ENCODE measurements at places on chromosomes 11 and 22.

DNA sequence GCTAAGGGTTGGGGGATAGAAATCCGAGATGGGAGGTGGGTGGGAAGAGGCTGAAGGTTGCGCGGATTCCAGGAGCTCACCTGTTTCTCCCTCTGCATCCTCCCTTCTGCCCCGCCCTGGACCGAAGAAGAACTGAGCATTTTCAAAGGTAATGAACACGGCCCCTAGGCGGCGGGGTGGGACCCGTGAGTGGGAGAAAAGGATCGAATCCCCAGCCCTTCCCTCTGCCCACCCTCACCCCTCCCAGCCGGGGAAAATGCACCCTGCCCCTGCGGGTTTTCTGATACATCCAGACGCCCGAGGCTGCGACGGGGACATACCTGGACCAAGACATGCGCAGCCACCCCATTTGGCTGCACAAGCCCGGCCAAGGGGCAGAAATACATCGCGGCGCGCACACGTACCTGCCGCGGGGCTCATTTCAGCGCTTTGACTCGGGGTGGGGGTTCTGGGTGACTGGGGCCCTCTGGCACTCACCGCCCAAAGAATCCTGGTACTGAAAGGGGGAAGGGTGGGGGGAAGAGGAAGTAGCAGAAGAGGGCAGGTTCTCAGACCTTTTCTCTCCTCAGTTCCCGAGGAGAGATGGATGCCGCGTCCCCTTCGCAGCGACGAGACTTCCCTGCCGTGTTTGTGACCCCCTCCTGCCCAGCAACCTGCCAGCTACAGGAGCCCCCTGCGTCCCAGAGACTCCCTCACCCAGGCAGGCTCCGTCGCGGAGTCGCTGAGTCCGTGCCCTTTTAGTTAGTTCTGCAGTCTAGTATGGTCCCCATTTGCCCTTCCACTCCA is 6.0 kb downstream of the VSIG2 start:
- DNase-seq, result no peak

GRCh38 chr22:22884888-22885840 is 2.5 kb upstream of the IGLL5 start:
- DNase-seq, result no peak

GRCh38 chr11:2399488-2400068 is 972 bp upstream of the TSSC4 start:
- DNase-seq, result no peak

- no peak for DNase-seq
These were observed 129.6 kb upstream of the POU2AF2 start for GRCh38 chr11:111115890-111116289.

DNA sequence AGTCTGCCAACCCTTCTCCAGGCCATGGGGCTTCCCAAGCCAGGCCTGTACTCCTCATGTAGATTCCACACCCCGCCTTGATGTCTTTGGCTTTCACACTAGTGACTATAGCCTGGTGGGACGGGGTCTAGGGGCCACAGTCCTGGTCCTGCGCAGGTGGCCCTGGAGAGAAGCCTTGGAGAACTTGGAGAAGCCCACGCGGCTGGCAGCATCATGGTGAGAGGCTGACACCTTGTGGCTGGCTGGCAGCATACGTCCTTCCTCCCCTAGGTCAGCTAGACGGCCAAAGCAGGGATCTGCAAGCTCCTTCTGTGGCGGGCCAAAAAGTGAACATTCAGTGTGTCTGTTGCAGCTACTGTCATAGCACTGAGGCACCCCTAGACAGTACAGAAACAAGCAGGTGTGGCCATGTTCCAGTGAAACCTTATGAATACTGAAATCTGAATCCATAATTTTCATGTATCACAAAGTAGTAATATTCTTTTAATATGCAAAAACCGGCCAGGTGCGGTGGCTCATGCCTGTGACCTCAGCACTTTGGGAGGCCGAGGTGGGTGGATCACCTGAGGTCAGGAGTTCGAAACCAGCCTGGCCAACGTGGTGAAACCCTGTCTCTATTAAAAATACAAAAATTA is 42.0 kb downstream of the FAM83F start:
- DNase-seq, result peak; percentile 46
